ENCODE measurements at places on chromosomes 2 and 18. TPM values are rescaled to one million over a fixed set of nuclear protein-coding genes. Genes with fewer than 3 reads are reported as not detected.
A peak's percentile ranks its signal among the peaks of the same experiment; 100 is the strongest.

GRCh38 chr2:95728878-95729596 is 137.2 kb downstream of the TRIM43 start:
- peak; percentile 91 for DNase-seq

GRCh38 chr2:202091476-202091875 is 18.4 kb downstream of the KIAA2012 start:
- no peak for DNase-seq

The MROH2A gene
- total RNA-seq: not detected

DNA sequence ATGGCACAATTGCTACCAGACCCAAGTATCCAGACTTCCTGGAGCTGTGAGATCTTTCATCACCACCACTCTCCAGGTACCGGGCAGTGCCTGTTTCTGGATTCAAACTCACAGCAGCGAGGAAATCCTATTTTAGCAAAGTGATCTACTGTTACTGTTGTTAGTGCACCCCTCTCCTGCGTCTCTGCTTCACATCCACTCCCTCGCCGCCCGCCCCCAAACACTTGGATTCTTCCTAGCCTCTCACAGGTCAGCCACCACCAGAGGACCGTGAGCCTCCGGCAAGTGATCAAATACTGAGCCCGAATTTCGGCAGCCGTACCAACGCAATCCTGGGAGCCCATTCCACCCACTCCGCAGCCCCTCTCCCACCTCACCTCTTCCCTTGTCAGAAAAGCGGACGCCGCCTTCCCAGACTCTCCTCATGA is 519 bp downstream of the METTL4 start:
- peak; percentile 85 for DNase-seq

All from GM23248 (cell line).